T-cell (primary cell): ENCODE measurements at places on chromosomes 3 and 15.

DNA sequence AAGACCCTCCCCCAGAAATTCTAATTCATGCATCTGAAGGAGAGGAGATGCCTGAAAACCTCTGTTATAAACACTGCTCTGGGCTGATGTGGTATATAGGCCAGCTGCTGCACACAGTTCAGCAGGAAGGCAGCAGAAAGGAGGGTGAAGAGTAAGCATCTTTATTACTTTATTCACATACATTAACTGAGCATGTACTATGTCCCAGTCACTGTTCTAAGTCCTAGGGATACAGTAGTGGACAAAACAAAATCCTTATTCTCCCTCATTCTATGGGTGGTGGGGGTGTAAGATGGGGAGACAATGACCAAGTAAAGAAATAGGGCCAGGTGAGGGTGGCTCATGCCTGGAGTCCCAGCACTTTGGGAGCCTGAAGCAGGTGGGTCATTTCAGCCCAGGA is 17.8 kb upstream of the CHRNB4 start:
- no peaks in the 10 kb centered on the region for H3K4me1 ChIP-seq
- DNase-seq: no peak
- H3K27me3 ChIP-seq: no peaks in the 10 kb centered on the region
- H3K27ac ChIP-seq: no peak overlapping the region

- no peak overlapping the region for H3K4me3 ChIP-seq
- no peaks in the 10 kb centered on the region for H3K4me1 ChIP-seq
- H3K27ac ChIP-seq: no peak overlapping the region
- DNase-seq: no peak
- H3K27me3 ChIP-seq: no peaks in the 10 kb centered on the region
Measured at GRCh38 chr3:145776782-145777408, 384.1 kb downstream of the PLOD2 start.

DNA sequence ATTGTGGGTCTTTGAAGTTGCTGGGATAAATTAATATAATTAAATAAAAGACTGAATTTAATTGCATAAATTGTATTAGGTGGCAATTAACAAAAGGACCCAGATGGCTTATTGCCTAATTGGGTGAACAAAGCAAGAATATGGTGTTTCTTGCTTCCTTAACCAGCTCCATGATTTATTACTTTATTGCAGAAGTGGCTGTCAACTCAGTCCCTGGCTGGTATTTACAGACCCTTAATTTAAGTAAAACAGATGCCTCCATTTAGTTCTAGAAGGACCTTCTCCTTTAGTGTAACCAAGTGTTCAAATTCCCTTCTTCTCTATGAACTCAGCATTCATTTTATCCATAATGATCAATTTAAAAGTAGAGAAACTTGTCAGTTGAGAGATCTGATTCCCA is 35.1 kb downstream of the DPH3 start:
- no peaks in the 10 kb centered on the region for H3K36me3 ChIP-seq
- H3K4me1 ChIP-seq: no peaks in the 10 kb centered on the region
- no peak overlapping the region for H3K27ac ChIP-seq
- no peak overlapping the region for H3K4me3 ChIP-seq
- H3K27me3 ChIP-seq: no peaks in the 10 kb centered on the region

GRCh38 chr3:23809840-23810342 is 4.1 kb downstream of the UBE2E1 start:
- H3K4me3 ChIP-seq: peak overlapping the region; percentile 80
- H3K4me1 ChIP-seq: peaks cover 30% of the 10 kb centered on the region
- DNase-seq: no peak
- H3K27ac ChIP-seq: peak overlapping the region; percentile 64
- no peaks in the 10 kb centered on the region for H3K36me3 ChIP-seq
- H3K27me3 ChIP-seq: no peaks in the 10 kb centered on the region

DNA sequence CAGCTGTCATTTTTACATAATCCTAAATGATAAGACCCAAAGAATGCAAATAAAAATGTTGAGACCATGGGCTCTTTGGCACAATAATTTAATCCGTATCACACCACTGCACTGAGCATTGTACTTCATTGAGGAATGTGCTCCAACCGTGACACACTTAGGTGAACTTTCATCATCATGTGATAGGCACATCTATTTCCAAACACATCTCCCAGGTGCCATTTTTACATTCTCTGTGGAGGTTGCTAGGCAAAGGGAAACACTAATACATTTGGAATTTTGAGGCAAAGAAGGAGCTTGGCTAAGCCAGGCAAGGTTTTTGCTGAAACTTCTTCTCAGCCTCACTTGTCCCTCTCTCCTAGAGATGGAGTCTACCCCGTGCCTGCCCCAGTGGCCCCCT is 68.7 kb downstream of the LRTM1 start:
- no peaks in the 10 kb centered on the region for H3K4me1 ChIP-seq
- no peak overlapping the region for H3K27ac ChIP-seq
- no peaks in the 10 kb centered on the region for H3K36me3 ChIP-seq
- no peak overlapping the region for H3K4me3 ChIP-seq

DNA sequence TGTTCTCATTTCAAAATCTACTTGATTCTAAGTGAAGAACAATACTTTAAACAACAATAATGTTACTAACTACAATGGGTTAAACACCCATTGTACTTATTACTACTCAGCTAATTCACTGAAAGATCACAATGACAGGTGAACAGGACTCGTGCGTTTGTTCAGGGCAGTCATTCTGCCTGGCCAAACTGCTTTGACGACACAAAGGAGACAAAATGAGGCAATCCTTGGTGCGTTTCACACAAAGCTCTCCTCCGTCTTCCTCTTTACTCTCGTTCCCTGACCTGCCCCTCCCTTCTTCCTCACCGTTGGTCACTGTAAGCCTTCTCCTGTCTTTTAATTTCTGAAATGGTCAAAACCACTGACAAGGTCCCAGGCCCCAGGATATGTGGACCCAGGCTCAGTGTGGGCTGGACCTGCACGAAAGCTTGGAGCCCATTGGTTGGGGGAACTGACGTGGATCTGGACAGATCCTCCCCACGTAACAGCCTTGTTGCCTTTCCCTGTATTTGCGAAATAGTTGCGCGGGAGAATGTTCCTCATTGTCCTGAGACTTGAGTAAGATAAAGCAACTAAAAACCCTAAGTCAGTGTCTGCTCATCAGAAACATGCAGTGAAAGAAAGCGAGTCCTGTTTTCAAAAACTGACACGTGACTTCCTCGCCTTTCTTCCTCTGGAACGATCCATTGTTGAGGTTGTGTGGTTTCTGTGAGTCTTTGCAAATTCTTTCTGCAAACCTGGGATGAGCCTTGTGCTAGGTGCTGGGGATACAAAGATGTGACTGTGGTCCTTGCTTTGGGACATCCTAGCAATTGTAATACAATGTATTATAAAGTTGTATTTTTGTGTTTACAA is 147.1 kb upstream of the RGMA start:
- H3K27ac ChIP-seq: no peak overlapping the region
- peak overlapping the region; percentile 72 for H3K4me3 ChIP-seq
- H3K36me3 ChIP-seq: no peaks in the 10 kb centered on the region
- no peak for DNase-seq

DNA sequence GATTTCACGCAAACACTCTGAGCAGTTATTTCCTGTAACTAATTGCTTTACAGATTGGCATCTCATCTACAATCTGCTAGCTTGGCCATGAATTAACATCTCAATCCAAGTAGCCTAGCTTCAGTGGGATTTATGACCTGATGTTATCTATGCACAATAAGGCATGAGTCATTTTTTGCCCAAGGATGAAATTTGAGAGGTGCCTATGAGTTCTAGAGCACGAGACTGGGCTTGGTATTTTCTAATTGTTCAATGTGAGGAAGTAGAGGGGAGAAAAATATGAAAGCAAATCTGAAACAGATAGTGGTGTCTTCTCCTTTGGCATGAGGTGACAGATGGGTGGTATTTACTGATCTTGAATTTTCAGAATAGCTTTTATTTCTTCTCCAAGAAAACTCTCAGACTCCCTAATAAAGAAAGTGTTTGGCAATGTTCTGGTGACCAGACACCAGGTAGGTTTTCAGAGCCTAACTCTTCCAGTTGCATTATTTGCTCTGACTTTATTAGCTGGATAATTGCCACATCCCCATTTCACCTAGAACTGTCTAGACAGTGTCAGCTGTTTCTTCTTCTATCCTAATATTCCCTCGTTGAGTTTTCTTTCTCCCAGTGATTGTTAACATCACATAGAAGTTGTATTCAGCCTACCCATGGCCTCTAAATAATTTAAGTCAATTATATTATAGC is 301.0 kb upstream of the UMPS start:
- no peak overlapping the region for H3K4me3 ChIP-seq
- DNase-seq: no peak
- H3K36me3 ChIP-seq: no peaks in the 10 kb centered on the region
- H3K4me1 ChIP-seq: no peaks in the 10 kb centered on the region
- H3K27ac ChIP-seq: no peak overlapping the region

GRCh38 chr3:12239301-12239700 is 49.6 kb upstream of the PPARG start:
- DNase-seq: no peak
- H3K4me3 ChIP-seq: no peak overlapping the region
- no peak overlapping the region for H3K27ac ChIP-seq
- H3K36me3 ChIP-seq: no peaks in the 10 kb centered on the region
- H3K4me1 ChIP-seq: no peaks in the 10 kb centered on the region

- H3K4me1 ChIP-seq: no peaks in the 10 kb centered on the region
- DNase-seq: no peak
- H3K4me3 ChIP-seq: no peak overlapping the region
- H3K36me3 ChIP-seq: no peaks in the 10 kb centered on the region
- no peak overlapping the region for H3K27ac ChIP-seq
- no peaks in the 10 kb centered on the region for H3K27me3 ChIP-seq
Measured at GRCh38 chr3:56421205-56421604, 47.1 kb downstream of the ERC2 start.

- no peaks in the 10 kb centered on the region for H3K4me1 ChIP-seq
- no peak overlapping the region for H3K27ac ChIP-seq
- H3K27me3 ChIP-seq: peaks cover 22% of the 10 kb centered on the region
- DNase-seq: no peak
- H3K36me3 ChIP-seq: no peaks in the 10 kb centered on the region
Measured at GRCh38 chr15:100778831-100779288, 100.8 kb upstream of the ALDH1A3 start.

GRCh38 chr3:39147711-39148434 is 5.5 kb downstream of the CSRNP1 start:
- peak overlapping the region; percentile 34 for H3K4me3 ChIP-seq
- H3K36me3 ChIP-seq: peaks cover 9% of the 10 kb centered on the region
- no peak for DNase-seq
- H3K27me3 ChIP-seq: no peaks in the 10 kb centered on the region

GRCh38 chr3:46671541-46672348 is 21.7 kb downstream of the ALS2CL start:
- no peaks in the 10 kb centered on the region for H3K4me1 ChIP-seq
- no peaks in the 10 kb centered on the region for H3K27me3 ChIP-seq
- no peak for DNase-seq
- H3K36me3 ChIP-seq: peaks cover 14% of the 10 kb centered on the region

DNA sequence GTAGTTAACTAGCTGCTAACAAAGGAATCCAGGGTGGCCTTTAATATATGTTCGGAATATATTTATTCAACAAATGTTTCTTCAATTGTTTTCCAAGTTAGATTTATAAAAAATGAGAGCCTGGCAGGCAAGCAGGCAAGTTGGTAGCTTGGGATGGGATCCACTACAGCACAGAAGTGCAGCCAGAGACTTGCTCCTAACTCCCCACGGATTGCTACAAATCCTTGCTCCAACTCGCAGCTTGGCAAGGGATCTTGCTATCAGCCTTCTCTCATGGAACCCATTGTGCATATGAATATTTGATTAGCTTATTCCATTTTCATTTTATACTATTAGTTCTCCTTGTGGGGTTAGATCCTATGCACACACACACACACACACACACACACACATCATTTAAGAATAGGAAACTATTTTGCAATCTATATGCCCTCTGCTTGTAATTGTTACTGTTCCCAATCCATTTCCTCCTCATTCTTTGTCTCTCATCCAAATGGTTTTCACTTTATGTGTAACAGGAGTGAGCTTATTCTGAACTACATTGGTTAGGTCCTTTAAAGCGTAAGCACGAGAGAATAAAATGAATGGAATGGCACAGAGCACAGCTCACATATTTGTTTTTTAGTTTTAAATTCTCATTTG is 505.6 kb downstream of the LPP start:
- DNase-seq: no peak
- no peak overlapping the region for H3K27ac ChIP-seq
- H3K4me1 ChIP-seq: no peaks in the 10 kb centered on the region

DNA sequence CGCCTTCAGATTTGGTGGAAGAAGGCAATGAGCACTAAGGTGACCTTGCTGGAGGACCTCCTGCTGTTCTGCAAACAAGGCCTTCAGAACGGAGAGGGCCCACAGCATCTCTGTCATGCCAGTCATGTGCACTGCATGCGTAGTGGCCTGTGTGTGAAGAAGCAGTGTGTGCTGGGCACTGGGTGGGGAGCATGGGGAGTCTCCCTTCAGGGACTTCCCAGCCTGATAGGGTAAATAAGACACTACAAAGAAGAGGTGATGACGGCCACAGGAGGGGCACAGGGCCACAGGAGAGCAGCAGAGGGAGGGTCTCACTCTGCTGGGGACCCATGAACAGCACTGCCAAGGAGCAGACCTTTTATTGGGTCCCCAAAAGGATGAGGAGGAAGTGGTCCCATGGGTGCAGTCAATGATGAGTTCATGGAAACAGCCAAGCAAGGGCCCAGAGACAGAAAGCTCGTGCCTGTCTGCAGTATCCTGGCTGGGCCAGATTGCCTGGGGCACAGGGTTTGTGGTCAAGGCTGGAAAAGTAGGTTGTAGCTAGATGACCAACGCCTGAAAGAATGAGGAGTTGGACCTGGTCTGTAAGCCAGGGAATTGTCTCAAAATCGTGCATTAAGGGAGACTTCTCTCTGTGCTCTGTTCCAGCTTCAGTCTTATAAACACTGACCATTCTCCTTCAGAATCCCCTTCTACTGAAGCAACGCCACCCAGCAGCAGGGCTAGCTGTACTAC is 67.8 kb upstream of the SEC61A1 start:
- H3K4me3 ChIP-seq: no peak overlapping the region
- no peak for DNase-seq
- H3K36me3 ChIP-seq: no peaks in the 10 kb centered on the region
- no peak overlapping the region for H3K27ac ChIP-seq
- H3K27me3 ChIP-seq: peaks cover 17% of the 10 kb centered on the region
- H3K4me1 ChIP-seq: no peaks in the 10 kb centered on the region

DNA sequence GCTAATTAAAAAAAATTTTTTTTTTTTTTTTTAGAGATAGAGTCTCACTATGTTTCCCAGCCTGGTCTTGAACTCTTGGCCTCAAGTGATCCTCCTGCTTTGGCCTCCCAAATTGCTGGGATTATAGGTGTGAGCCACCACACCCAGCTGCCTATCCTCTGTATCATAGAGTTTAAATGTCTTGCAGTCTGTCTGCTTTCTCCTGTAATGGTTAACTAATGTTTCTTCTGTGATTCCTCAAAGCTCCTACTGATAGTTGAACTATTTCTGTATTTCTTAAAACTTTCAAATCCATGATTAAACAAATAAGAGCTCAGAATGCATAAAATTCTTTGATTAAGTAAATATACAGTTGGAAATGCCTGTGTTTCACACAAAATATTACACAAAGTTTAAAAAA is 115.4 kb upstream of the TPM1 start:
- H3K4me1 ChIP-seq: no peaks in the 10 kb centered on the region
- H3K27me3 ChIP-seq: peaks cover 17% of the 10 kb centered on the region
- H3K36me3 ChIP-seq: no peaks in the 10 kb centered on the region
- no peak overlapping the region for H3K27ac ChIP-seq
- H3K4me3 ChIP-seq: no peak overlapping the region

- H3K27me3 ChIP-seq: no peaks in the 10 kb centered on the region
- no peak overlapping the region for H3K27ac ChIP-seq
- no peaks in the 10 kb centered on the region for H3K4me1 ChIP-seq
Measured at GRCh38 chr15:55124616-55125015, 72.1 kb downstream of the RSL24D1 start.
